ENCODE measurements at places on chromosomes 7 and 10. TPM values are rescaled to one million over a fixed set of nuclear protein-coding genes. Genes with fewer than 3 reads are reported as not detected.

- DNase-seq, result no peak
These were observed 451 bp downstream of the SRRT start for GRCh38 chr7:100875356-100875751.

ANKRD1 gene
- polyA plus RNA-seq, result 19.5 TPM

DNA sequence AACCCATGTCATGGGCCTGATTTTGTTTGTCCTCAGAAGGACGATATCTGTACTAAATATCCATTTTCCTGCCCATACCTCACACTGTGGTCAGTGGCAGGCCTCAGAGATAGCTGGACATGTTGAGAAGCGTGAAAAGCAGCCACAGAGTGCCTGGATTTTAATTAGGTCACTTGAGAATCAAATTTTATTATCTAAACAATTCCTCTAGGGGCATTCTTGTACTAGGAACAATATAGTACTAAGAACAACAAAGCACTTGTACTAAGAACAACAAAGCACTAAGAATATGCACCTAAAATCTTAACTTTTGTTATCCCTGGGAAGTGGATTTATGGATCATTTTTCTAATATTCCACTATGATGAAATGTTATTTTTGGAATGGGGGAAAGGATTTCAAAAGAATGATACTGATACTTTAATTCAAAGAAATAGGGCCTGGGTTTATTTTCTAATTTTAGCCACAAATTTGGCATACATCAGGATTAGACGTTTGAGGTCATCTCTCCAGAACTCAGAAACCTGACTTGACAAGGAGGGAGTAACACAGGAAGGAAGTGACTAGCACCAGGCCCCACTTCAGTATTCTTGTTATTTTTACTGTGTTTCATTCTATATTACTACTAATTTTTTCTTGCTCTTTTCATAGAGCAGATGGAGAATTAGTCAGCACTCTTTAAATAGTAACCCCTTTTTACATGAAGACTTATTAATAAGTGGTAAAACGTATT is 112.2 kb downstream of the EXOC4 start:
- DNase-seq, result no peak

GRCh38 chr7:121623130-121623872 is 227.2 kb upstream of the FAM3C start:
- no peak for DNase-seq

DNA sequence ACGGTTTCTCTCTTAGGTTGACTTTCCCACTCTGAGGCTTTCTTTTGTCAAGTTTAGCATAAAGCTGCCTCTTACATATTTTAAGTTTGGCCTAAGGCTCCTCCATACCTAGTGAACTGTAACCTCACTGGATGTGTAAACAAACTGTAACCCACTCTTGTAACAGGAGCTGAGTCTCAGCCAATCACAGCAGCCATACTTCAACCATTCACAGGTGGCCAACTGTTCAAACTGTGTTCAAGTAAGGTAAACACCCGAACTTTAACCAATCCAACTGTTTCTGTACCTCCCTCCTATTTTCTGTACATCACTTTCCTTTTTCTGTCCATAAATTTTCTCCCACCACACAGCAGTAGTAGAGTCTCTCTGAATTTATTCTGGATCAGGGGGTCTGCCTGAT is 7.7 kb upstream of the NRBF2 start:
- DNase-seq, result no peak

GRCh38 chr10:51699475-51700227 is at the start of gene CSTF2T:
Gene CSTF2T, minus strand, starts transcription at chr10:51699595. Its CDS starts 46 bp downstream, at chr10:51699549.
- peak; percentile 97 for DNase-seq

SRRM3 gene
- not detected for polyA plus RNA-seq

LGI1 gene
- polyA plus RNA-seq, result 59.5 TPM

GRCh38 chr7:77877791-77878190 is 79.2 kb downstream of the PHTF2 start:
- DNase-seq, result no peak

GRCh38 chr7:34396437-34397064 is 261.5 kb upstream of the NPSR1 start:
- no peak for DNase-seq

- DNase-seq, result no peak
These were observed 17.6 kb downstream of the STAM start for GRCh38 chr10:17661510-17661909.

DNA sequence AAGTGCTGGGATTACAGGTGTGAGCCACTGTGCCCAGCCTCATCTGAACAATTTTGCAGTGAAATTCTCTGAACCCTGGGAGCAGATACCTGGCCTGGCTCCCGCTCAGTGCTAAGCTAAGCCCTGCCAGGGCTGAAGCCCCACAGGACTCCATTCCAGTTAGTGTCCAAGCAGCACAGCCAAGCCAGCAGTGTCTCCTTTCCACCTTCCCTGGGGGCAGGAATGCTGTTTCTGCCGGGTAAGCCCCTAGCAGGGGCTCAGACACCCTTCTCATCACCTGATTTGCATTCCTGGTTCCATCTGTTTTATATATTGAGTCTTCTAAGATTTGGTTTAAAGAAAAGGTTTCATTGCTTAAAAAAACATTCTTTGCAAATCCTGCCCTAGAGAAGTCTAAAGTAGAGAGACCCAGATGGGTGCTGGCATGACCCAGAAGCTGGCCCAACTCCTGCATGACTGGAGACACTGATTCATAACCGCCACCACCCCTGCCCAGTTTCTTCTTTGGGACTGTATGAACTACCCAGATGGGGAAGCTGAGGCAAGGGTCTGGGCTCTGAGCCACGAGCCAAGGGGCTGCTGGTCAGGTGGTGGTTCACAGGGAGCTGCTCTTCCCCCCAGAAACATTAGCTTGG is 14.0 kb downstream of the SLC13A4 start:
- DNase-seq, result no peak

DNA sequence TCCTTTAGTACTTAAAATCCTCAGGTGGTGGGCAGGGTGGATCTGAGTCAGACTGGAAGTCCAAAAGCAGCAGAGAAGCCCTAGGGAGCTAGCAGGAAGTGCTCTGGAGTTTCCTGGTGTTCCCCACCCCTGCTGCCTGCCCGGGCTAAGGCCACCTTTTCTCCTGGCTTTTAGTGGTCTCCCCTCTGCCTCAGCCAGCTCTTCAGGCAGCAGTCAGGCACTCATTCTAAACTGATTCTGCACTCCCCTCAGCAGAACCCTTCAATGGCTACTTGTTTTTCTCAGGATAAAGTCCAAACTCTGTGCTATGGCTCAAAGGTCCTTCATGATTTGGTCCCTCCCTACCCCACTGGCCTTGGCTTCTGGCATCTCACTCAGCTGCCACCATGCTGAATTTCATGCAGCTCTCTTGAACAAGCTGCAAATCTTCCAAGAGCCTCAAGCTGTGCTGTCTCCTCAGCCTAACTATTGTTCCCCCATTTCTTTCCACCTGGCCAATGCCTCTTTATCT is 28.9 kb upstream of the DNMBP start:
- DNase-seq, result no peak

- DNase-seq, result no peak
These were observed 308.1 kb downstream of the TCERG1L start for GRCh38 chr10:131003455-131003854.

STEAP4 gene
- 4.4 TPM for polyA plus RNA-seq

DNA sequence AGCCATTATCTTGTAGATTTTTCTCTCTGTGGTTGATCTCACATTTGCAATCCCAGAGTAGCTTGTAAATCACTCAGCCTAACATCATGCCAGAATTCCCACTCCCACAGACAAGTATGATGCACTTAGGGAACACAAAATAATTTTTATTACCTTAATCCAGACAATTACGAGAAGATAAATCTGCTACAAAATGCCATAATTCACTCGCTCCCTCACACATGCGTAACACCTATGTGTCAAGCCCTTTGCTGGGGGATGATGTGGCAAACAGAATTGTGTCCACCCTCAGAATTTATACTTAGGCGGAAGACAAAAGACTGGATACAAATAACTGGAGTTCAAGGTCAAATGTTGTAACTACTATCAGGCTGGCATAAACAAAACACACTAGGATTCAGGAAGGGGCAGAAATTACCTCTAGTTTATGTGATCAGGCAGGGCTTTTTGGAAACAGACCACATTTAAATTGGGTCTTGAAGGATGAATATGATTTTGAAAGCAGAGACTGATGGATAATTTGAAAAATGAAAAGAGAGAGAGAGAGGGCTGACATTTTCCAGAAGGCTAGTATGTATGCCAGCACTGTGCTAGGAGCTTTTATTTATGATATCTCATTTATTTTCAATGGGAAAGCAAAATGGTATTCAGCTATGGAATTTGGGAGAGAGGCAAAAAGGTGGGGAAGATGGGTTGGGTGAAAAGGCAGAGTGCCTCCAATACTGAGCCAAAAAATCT is 69.8 kb downstream of the DOCK4 start:
- DNase-seq, result no peak

Measured in muscle of arm (tissue), 14 donors.